Inflammatory macrophage treated with lipopolysaccharide for 1 hour (primary cell): ENCODE measurements at places on chromosomes 7 and 10.
A peak's percentile ranks its signal among the peaks of the same experiment; 100 is the strongest.

DNA sequence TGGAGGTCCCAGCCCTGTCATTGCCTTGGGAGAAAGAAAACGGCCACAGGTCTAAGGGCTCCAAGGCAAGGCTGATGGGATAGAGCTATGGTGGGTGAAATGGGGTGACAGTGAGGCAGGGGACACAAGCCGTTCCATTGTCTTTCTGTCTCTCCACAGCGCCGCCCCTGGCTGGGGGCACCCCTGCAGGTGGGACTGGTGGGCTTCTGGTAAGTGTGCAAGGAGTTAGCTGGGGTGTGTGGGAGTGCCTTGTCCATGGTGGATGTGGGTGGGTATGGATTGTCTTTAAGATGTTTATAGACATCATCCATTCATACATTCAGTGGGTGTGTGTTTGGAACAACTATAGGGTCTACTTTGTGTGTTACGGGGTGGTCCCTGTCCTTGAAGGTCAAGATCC, 7.5 kb downstream of the SFXN3 start:
- DNase-seq = no peak

- no peak for DNase-seq
Observed at GRCh38 chr10:133565441-133566294, at the start of gene SYCE1. Gene SYCE1 (minus strand): TSS chr10:133565583. CDS start chr10:133565529, 54 bp downstream.

DNA sequence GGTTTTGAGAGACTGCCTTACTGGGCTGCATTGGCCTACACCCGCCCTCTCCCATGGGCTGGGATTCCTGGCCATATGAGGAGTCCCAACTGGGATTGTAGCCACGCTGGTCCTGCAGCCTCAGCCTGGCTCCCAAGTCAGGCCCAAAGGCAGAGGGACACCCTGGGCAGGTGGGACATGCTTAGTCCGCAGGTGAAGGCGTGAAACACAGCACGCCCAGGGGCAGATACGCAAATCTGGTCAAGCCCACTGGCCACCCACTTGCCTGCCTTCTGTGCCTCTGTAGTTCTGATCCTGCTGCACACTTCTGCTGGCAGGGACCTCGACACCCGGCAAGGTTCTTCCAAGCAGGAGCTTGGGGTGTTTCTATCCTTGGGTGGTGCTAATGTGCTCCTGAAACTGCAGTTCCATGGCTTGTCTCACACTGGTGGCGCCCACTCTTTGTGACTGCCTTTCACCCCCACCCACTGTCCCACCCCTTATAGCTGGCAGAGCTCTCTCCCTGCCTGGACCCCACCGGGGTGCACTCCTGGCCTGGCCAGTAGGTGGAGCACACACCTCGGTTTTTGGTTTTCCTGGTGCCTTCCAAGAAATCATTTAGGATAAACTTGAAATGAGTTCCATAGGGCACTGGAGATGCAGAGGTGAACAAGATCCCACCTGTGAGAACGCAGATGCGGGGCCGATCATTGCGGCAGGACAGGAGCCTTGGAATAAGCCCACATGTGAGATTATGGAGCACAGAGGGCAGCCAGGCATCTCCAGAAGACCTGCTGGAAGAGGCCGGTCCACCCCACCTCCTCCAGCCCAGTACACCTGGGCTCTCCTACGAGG, 47.9 kb downstream of the MKI67 start:
- peak; percentile 25 for DNase-seq

DNA sequence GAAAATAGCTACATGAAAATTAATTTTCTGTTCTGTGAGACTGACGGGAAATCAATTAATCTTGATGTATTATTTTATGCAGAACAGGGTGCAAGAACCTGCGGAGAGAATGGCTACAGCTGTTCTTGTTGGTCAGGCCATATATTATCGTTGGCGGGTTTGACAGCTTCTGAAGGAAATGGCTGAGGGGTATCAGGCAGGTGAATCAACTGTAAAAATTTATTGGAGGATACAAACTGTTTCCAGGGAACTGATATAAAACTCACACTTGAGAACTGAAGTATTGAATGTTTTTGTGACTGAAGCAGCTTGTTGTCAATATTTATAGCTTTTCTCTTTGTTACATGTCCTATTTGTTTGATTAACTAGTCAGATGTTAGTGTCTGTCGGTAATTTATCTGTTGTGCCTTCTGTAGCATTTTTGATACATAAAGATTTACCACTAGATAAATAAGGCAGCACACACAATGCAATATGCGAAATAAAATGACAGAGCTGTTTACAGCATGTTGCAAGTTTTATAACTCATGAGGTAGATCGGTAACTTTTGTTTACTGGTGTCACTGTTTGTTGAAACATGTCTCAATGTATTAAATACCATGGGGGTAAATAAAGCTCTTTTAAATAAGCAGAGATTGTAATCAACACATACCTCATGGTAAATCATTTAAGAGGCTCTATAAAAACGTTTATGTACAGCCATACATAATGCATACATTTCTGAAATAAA, 308.2 kb downstream of the LRMDA start:
- no peak for DNase-seq

GRCh38 chr10:102781090-102781920, 37.6 kb downstream of the WBP1L start:
- DNase-seq = no peak

DNA sequence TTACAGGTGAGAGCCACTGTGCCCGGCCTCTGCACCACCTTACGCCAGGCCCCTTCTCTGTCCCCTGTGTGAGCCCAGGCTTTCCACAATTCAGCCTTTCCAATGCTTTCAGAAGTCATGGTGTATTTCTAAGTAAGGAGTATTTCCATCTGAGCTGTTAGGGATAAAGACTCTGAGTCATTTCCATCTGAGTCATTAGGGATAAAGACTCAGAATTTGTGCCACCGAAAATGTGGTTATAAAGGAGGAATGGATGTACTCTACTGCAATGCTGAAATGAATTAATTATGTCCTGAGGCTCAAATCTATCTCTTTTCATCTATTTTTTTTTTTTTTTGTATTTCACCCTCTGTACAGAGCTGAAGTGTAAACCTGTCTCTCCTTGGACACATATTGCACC, 84.0 kb downstream of the GATA3 start:
- DNase-seq = no peak

DNA sequence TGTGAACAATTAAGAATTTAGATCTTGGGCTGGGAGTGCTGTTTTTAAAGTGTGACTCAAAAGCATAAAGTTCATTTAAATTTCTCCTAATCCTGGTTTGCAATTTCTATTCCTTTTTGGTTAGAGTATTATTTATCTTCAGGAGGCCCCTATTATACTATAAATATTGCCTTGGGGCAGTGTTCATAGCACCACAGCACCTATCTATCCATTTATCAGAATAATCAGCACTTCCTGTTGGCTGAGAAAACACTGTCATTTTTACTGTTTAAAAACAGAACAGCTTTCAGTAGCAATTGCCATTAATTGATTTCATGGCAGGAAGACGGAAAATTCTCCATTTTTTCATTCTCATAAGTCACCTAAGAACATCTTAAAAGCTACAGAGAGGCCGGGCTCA, 111.4 kb downstream of the KIAA1217 start:
- no peak for DNase-seq

DNA sequence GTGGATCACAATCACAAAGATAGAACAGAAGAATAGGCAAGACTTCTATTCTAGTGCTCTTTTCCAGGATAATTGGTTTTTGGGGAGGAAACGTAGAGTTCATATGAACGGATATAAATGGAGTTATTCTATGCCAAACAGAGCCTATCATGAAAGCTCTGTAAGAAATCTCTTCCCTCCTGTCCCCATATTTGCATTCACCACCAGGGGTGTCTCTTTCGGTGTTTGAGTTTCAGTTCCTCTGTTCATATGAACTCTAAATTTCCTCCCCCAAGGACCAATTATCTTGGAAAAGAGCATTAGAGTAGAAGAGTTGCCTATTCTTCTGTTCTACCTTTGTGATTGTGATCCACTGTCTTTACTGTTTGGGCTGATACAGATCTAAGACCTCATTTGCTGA, 48.3 kb upstream of the CDC14C start:
- no peak for DNase-seq

DNA sequence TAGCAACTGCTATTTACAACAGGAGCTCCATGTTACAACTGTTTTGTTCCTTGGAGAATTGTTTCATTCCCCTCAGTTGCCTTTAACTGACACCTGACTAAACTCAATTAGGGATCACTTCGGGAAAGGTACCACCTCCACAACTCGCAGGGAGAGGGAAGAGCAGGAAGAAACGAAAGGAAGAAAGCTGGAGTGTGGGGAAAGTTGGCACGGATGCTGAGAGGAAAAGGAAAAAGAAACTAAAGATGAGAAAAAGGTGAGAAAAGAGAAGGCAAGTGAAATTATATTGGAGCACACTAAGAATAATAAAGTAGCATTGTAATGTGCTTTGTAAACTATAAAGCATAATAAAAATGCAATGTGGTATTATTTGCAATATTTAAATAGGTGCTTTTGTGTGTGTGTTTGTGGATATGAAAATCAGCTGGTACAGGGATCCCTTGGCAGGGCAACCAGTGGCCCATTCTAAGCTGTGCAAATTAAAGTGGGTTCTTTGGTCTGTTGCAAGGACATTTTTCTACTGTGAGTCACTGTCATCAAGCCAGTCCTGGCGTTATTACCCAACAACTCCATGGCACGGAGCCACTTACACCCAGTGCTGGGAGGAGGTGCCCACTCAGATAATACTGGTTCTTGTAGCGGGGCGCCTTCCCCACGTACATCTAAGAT, 45.9 kb downstream of the HIPK2 start:
- DNase-seq = peak; percentile 92

DNA sequence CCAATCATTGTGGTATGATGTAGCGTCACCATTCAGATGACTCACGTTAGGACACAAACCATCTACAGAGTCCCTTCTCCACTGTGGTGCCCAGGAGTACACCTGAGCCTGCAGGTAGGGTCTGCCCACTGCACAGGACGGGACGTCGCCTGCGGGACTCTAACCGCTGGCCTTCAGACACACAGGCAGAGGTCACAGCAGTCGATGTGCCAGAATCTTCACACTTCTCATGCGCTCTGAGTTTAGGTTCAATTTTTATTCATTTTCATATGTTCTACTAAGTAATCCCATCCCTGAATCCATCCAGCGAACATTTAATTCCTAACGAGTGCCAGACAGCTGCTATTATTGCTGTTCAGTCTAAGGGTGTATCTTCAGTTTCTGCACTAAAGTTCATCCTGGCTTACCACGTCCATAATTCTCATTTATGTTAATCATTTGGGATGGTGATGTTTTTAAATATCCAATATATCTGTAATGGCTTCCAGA, 73.3 kb downstream of the CXCL12 start:
- no peak for DNase-seq

GRCh38 chr10:37854626-37855025, 2.8 kb downstream of the ZNF248 start:
- DNase-seq = no peak

GRCh38 chr10:113292086-113292485, 260.8 kb upstream of the HABP2 start:
- DNase-seq = peak; percentile 48
